Stimulated activated CD8-positive, alpha-beta memory T cell treated with anti-CD3 and anti-CD28 coated beads, Interleukin-15, amount 100 ng/mL, for 4 hours (primary cell): ENCODE measurements at places on chromosomes 7 and 10.
A peak's percentile ranks its signal among the peaks of the same experiment; 100 is the strongest.

DNA sequence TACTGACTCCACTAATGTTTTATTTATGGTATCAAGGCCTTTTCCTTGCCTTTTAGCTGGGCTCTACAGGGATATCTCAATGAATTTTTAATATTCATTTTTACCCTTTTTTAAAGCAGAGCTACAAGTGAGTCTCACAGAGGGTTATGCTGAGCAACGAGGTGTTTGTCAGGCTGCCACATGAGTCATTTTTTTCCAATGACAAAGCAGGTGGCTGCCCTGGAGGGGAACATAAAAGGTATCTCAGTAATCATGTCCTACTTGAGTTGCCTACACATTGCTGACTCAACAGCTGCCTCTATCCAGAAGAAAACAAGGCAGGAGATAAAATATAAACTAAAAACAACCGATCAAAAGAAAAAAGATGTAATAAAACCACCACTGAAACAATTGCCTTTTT lies 1004.9 kb upstream of the POT1 start:
- DNase-seq, result no peak

GRCh38 chr10:32951111-32951510 lies 6.9 kb downstream of the ITGB1 start:
- no peak for DNase-seq

GRCh38 chr10:110706690-110707098 lies 62.6 kb downstream of the RBM20 start:
- no peak for DNase-seq

DNA sequence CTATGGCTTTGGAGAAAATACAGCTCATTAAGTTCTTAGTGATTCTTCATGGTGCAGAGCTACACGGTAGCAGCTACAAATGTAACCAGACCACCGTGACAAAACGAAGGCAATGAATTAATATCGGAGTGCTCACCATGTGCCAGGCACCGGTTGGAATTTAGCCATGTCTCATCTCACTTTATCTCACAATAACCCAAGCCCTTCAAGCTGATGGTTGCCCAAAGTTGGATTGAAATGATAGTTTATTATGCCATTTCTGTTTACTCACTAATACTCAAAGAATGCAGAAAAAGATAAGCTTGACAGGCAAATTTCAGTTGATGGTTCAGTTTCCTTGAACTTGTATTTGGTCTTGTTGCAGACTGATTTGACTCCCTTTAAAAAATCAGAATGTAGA lies 312.6 kb downstream of the SKIDA1 start:
- no peak for DNase-seq

DNA sequence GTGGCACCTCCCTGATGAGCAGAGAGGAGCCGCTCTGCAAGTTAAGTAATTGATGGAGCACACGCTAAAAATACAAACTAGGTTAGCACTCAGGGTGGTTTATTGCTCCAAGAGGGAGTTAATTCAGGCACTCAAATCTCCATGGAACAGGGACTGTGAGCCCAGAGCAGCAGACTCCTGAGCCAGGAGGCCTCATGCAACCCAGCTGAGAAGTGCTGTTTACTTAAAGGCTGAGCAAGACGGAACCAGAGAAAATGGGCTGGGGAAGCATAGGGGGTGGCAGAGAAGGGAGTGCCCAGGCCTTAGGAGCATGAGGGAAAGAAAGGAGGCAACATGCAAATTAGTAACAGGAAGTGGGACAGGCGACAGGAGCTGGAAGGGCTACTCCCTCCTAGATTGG lies 174.1 kb downstream of the KCNMA1 start:
- DNase-seq, result no peak

DNA sequence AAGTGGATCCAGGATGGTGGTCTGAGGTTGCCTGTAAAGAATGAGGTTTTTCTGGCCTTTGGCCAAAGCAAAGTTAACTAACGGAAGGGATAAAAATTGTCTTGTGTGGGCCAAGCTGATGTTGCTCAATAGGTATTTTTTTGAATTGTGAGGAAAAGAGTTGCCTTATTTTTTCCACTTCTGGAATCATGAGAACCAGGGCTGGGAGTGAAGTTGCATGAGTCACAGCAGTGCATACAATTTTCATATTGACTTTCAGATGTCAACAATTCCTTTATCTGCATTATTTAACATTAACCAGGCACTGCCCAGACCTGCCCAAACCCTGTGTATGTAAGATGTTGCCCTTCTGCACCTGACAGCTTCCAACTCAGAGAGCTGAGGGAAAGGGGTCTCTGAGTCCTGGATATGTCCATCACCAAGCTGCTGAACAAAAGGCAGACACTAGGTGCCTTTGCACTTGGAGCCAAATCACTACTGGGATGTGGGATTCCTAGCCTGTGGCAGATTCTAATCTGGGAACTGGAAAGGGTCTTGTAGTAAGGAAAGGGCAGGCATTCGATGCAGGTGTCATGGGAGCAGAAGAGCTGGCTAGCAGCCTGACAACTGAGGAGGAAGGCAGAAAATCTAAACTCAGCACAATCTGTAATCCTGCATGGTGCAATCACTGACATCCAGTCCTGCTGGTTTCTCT lies 52.3 kb upstream of the SLC35B4 start:
- no peak for DNase-seq

- DNase-seq, result no peak
These were observed 201.5 kb downstream of the LRMDA start for GRCh38 chr10:75632805-75633462.

DNA sequence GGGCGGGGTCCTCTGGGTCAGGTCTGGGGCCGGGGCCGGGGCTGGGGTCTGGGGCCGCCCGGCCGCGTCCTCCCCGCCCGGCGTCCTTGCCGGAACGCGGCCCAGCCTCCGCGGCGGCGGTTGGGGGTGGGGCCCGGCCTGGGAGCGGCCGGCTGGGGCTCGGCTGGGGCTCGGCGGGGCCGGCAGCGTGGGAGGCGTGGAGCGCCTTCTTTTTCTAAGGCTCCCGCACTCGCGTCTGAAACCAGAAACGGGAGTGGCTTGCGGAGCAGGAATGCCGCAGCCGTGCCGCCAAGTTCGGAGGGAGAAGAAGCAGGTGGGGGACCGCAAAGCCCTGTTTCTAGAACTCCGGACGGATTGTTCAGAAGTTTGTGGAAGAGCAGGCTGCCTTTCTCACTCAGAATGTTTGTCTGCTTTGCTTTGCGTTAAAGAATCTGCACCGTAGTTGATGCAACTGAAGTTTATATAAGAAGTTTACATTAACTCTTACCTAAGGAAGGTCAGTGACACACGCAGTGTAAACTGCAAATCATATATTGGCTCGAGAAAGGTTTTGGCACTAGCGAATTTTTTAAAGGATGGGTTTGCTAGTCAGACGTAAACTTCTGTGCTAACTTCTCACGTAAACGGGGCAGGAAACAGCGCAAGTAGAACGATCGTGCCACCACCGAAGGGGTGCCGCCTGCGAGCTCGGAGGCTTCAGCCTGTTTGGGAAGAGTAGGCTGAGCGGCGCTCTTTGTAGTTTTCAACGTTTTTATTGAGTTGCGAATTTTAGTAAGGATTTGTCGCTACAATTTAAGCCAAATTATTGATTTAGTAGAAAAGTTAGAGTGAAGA lies 729 bp downstream of the DNAJB6 start:
- DNase-seq, result peak; percentile 27

GRCh38 chr10:117726596-117727295 lies 184.2 kb downstream of the EMX2 start:
- no peak for DNase-seq

DNA sequence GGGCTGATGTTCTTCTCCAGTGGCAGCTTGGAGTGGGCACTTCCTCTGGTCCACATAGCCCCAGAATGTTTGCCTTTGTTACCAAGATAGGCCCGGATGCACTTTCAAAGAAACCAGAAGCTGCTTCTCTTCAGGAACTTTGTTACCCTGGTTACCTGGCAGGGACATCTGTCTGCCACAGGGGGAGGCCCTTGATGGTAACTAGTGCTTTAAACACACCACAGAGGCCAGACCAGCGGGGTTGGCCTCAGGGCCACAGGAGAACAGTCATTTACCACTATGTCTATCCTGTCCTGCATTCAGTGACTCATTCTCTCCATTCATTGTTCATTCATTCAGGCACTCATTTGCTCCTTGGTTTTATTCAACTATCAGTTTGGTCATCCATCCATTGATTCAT lies 11.9 kb upstream of the PLEKHA1 start:
- no peak for DNase-seq

GRCh38 chr7:126411032-126411820 lies 841.5 kb downstream of the GRM8 start:
- no peak for DNase-seq

DNA sequence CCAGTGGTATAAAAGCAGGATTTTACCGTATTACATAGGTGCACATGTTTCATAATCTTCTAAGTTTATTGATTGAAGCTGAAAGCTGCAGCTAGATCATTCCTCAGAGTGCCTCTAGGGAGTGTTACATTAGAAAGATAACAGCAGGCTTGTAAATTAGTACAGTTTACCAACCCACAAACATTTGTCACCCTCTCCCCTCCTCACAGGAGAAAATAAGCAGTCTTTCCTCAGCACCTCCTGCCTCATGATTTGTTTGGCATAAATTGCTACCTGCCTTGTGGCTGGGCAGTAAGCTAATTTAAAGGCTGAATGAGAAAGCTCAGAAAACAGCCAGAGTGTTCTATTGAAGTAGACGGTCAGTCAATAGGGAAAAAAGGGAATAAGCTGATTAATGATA lies 74.2 kb downstream of the NXPH1 start:
- DNase-seq, result no peak

DNA sequence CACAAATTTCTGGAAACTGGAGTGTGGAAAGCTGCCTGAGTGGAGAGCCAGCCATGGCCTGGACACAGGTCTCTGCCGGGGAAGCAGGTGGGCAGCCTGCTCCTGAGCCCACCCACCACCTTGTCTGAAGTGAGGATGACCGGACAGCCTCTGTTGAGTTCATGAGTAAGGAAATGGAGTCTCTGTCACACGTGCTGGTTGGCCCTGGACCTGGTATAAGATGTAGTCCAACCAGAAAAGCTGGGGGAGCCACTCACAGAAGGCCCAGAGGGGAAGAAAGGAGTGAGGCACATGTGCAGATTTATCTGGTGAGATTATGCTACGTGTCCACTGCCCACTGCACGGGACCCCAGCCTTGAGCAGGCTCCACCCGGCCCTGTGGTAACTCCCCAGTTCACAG lies 383.5 kb downstream of the GRID1 start:
- no peak for DNase-seq

DNA sequence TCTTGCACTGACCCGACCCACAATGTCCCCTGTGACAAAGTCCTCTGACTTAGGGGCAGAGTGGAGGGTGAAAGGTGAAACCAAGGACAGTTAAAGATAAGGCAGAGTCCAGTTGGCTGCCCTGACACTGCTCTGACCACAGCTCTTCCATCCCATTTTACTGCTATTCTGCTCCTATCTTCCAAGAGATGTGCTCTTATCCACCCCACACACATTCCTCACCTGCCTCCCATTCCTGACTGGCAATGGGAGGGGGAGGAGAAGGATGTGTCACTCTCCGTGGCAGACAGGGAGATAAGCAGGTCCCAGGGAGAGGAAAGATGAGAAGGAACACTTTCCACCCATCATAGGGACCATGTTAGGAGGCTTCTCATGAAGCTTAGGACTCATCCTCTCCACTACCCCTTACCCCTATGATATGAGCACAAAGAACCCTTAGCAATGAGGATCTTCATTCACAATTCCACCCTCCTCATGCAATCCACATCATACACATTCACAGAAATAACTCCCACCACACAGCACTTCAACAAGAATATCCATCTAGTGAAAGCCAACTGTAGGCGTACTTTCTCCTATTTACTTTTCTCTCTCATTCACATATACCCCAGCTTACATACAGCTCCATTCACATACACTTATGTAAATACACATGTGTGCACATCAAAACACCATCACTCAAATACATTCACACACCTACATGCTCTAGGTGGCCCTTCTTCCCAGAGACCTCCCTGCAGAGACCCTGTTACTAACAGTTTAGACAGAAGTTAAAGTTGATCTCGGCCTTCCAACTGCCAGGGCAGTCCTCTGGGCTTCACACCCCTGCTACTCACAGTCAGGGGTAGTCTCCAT lies 6.6 kb downstream of the SYNPO2L start:
- DNase-seq, result no peak

DNA sequence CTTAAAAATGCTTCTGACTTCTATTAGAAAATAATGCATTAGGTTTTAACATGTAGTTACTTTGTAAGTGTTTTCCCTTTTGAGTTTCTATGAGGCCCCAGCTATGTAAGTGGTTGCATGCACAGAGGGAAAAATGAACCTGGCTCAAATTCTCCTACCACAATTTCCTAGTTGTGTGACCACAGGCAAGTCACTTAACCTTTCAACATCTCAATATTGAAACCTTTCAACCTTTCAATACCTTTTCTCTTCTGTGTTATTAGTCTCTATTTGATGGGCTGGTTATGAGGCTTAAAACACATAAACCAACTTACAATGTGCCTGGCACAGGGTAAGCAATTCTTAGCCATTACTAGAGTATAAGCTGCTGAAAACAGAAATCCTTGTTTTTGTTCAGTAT lies 203.0 kb downstream of the KCND2 start:
- no peak for DNase-seq

DNA sequence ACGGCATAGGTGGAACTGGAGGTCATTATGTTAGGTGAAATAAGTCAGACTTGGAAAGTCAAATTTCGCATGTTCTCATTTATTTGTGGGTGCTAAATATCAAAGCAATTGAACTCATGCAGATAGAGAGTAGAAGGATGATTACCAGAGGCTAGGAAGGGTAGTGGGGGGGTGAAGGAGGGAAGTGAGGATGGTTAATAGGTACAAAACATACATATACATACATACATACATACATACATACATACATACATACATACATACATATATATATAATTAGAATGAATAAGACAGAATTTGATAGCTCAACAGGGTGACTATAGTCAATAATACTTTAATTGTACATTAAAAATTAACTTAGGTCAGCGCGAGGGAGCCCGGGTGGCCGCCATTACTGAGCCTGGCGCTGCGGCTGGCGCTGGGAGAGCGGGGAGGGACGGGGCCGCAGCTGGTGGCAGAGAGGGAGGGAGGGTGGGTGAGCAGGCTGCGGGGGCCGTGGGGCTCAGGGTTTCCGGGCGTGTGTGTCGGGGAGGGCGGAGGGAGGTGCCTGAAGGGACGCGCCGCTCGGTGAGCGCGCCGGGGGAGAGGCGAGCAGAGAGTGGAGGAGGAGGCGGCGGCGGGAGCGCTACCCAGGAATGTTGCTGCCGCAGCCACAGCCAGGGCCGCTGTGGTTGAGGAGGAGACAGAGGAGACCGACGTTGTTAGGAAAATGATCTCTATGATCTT lies 85.8 kb upstream of the EGFR start:
- no peak for DNase-seq

- DNase-seq, result no peak
These were observed 250.0 kb downstream of the CDC14C start for GRCh38 chr7:49174396-49174795.

DNA sequence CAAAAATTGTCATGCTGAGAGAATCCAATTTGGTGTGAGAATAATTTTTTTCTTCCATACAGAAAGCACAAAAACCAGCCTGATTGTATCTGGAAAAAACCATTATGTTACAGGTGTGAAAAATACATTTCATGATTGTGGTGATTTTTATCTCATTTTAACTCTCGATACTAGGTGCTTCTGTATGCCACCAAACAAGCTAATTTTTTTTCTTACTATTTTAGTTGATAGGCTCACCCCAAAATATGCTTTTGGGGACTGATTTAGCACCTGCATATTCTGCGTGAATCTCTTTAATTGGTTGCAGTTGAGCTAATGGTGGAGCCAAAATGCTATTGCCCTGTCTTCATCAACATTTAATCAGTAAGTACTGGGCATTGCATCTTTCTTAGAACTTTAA lies 1.9 kb downstream of the DMTF1 start:
- no peak for DNase-seq
